ENCODE measurements at places on chromosomes 2 and 18.

GRCh38 chr2:68032702-68033101 lies 30.1 kb downstream of the C1D start:
- no peak for DNase-seq

DNA sequence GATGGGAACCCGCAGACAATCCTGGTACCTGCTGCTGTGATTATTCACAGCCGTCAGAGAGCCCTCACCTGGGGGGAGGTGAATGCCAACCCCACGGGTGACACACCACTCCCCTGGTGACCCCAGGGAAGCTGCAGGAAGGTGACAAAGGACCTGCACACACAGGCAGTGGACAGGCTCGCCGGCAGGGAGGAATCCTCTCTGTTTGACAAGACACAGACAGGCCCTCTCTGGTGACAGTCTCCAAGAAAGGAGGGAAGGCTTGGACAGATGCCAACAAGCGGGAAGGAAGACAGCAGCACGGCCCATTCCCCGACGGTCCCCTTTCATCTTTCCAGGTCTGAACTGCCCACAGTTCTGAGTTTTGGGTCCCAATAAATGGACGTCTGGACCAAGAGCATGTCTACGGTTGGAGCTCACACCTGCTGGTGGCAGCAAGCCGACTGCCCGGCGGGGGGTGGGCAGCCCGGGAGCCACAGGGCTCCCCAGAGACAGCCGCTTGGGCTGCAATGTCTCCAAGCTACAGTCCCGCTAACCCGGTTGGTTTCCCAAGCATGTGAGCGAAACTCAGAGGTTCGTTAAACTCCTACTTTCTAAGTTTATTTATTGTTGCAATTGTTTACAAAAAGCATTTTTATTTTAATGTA lies 31.8 kb downstream of the HDAC4 start:
- no peak for DNase-seq

DNA sequence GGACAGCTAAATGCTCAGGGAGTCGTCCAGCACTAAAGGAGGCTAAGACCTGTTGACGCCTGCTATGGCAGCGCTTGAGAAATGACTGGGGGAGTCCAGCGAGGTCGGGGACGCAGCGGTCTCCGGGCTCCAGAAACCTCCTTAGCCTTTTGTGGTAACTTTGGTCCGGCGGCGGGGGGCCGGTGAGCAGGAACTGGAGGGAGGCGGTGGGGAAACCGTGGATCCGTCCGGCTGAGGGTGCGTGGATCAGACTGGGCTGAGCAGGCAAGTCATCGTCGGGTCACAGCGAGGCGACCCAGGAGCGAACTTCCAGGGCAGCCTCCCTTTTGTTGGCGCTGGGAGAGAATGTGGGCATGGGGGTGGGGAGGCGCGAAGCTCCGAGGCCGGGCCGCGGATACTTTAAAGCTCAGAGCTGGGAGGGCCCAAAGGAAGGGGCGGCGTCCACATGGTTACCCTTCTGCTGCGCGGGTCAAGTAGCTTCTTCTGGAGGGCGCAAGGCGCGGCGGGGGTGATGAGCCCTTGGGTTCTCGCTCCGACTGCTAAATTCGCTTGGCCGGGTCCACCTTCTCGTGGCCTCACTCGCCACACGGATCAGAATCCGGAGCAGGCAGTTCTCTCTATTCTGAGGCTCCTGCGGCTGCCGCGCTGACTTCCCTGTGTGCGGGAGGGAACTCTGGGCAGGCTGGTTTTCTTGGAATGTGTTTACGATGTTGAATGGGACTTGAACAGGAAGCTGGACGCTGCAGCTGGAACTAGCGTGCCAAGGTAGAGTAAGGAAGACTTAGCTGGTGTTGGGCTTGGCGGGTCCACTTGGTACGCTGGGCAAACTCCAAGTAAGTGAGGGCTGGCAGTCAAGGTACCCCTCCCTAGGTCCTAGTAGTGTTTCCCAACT lies 920 bp downstream of the GULP1 start:
- DNase-seq: no peak

- no peak for DNase-seq
Measured at GRCh38 chr2:65367524-65367923, 64.9 kb downstream of the SPRED2 start.

All from activated T-helper 2 cell treated with anti-CD3 and anti-CD28 coated beads, Interferon-gamma antibody, Interleukin-2, Interleukin-4, amounts not matched to agents 10 μg/mL and 5 μg/mL and 100 μg/mL, durations not matched to agents 14 hours and 24 hours and 36 hours (primary cell).